ENCODE measurements at places on chromosomes 7 and 10. TPM values are rescaled to one million over a fixed set of nuclear protein-coding genes. Genes with fewer than 3 reads are reported as not detected.

- peak; percentile 62 for DNase-seq
Observed at GRCh38 chr7:130345136-130345535, 520 bp downstream of the CPA5 start.

DNA sequence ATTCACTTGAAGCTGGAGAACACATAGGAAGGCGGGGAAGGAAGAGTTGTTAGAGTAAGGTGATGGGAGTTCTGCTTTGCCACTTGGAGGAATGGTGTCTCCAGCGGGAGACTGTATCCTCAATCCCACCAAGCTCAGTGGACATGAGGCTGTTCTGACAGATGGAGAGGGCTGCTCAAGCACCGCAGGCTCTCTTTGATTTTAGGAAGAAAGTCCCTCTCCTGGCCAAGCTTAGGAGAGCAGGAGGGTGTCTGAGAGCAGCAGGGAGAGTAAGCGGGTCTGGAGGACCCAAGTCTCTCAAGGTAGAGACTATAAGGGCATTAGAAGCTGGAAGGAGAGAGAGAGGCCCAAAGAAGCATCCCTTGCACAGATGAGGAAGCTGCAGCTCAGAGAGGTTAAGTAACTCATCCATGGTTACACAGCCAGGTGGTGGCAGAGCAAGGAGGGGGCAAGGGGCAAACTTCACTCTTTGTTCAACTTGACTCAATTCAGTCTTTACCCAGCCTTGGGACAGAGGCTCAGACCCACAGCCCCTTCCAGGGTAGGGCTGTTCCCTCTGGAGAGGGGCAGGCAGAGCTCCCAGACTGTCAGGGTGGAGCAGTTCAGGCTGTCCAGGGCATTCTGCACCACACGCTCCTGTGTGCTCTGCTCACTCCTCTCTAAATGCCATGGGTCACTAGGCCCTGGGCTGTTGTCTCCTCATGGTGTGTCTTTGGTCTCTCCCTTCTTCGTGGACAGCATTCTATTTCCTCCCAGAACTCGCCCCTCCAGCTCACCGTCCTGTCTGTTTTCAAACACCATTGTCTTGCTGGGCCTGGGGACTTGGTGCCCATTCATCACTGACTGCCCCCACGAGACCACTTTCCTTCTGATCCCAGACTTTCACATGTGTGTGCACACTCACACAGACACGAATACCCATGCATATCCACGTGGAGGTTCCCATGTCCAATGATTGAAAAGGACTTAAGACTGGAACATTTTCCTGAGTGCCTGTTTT lies 8.9 kb downstream of the CHAT start:
- DNase-seq = peak; percentile 30

GRCh38 chr7:112042631-112043030 lies 163.6 kb downstream of the DOCK4 start:
- no peak for DNase-seq

GRCh38 chr7:155483868-155484325 lies 26.0 kb downstream of the EN2 start:
- DNase-seq = no peak

The CPA5 gene
- total RNA-seq = not detected

- no peak for DNase-seq
Observed at GRCh38 chr10:22016046-22016705, 12.6 kb upstream of the DNAJC1 start.

- DNase-seq = no peak
Observed at GRCh38 chr10:106557053-106557452, 607.5 kb downstream of the SORCS1 start.

The LIPJ gene
- total RNA-seq = 0.09 TPM

The MYPN gene
- total RNA-seq = not detected

GRCh38 chr10:48466611-48467240 lies 138.1 kb downstream of the ARHGAP22 start:
- DNase-seq = peak; percentile 69
